ENCODE measurements at places on chromosomes 7 and 10. TPM values are rescaled to one million over a fixed set of nuclear protein-coding genes. Genes with fewer than 3 reads are reported as not detected.

GRCh38 chr10:106576534-106576933 lies 588.0 kb downstream of the SORCS1 start:
- no peak for DNase-seq

- DNase-seq = no peak
These were observed 13.7 kb downstream of the COPG2 start for GRCh38 chr7:130654850-130655249.

DNA sequence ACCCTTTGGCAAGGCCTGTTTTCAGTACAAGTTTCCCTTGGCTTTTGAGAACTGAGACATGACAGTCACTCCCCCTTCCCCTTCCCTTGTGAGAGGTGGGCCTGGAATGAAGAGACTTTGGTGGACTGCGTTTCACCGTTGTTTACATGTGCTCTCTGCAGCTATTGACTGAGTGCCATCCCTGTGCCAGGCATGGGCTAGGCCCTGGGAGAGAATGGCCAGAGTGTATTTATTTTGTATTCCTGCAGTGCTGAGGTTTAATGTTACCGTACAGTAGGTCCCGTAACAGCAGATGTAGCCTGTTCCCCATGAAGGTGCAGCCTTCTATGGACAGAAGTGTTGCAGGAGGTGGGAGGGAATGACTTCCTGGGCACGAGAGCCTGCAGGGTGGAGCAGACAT lies 50.0 kb downstream of the TACR2 start:
- no peak for DNase-seq

Gene AQP1
- total RNA-seq = 45.5 TPM

Gene TMEM213
- not detected for total RNA-seq

GRCh38 chr10:97612386-97612785 lies 20.9 kb downstream of the MORN4 start:
- DNase-seq = no peak
